ENCODE measurements at places on chromosomes 5 and 9.
A peak's percentile ranks its signal among the peaks of the same experiment; 100 is the strongest.

DNA sequence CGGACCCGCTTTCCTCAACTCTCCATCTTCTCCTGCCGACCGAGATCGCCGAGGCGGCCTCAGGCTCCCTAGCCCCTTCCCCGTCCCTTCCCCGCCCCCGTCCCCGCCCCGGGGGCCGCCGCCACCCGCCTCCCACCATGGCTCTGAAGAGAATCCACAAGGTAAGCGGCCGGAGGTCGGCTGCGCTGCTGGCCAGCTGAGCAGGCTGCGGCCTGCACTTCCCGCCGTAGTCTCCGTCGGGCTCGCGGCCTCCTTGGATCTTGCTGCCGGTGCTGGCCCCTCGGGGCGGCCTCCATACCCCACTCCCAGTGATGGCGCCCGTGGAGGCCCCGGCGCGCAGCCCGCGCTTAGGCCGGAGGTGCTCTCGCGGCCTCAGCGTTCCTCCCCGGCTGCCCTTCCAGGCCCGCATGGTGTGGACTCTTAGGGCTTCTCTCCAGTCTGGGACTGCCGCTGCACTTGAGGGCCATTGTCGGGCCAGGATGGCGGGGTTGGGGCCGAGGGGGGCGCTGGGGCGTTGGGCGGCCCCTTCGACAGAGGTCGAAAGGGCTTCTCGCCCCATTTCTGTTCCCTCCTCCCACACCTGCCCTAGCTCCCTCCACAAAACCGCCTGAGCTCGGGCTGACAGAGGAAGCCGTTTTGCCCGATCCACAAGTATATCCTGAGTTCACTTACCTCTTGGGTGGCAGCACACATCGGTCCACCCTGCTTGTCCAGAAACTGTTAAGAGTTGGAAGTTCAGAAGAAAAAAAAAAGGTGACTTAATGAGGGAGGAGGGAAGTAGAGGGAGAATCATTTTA, 714 bp downstream of the UBE2D2 start:
- peak; percentile 24 for DNase-seq

DNA sequence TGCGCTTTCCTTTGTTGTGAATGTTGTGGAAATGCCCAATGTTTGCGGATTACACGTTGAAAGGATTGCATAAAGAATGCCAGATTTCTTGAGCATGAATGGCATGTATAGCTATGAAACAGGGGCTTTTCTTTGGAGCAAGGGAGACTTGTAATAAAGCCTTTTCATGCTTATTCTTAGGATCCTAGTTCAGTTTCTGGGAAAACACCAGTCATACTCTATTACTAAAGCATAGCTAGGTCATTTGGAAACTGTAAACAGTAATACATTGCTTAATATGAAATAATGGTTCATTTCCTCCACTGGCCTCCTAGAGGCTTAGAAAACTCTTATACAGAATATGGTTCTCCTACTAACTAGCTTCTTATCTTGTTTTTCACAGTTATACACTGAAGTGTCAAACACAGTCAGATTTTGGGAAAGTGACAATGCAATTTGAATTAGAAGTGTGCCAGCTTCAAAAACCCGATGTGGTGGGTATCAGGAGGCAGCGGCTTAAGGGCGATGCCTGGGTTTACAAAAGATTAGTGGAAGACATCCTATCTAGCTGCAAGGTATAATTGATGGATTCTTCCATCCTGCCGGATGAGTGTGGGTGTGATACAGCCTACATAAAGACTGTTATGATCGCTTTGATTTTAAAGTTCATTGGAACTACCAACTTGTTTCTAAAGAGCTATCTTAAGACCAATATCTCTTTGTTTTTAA, 104.2 kb downstream of the MELK start:
- DNase-seq = no peak

GRCh38 chr9:33287087-33287490, 3.2 kb upstream of the NFX1 start:
- peak; percentile 70 for DNase-seq

DNA sequence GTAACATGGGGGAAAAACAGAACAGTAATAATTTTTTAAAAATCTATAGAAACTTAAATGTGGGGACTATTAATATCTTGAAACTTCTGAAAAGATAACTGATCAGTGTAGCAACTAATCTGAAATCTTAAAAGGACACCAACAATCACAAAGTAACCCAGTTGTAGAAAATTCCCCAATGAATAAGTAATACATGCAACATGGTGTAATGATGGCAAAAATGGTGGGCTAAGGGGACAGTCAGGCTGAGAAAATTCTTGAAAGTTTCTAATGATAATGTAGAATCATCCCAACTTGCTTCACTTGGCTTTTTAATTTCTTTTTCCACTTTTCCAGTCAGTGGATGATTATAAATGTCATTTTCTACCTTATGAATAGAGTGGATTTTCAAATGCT, 5.4 kb downstream of the NFIL3 start:
- no peak for DNase-seq

- no peak for DNase-seq
These were observed 63.9 kb downstream of the KLHL3 start for GRCh38 chr5:137672001-137672400.

DNA sequence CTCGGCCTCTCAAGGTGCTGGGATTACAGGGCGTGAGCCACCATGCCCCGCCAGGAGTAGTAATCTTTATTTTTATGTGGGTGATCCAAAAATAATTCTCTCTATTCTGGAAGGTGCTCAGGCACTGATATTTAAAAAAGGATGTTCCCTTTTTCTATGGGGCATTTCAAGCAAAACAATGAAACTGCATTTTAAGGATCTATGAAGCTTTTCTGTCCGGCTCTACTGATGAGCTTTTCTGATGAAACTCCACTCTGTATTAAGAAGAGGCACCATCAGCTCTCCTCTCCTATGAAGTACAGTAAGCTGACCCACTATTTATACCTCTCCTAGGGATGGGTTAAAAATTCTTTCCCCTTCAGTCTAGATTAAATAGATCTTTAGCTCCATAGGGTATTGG, 7.4 kb downstream of the ADAM19 start:
- no peak for DNase-seq

DNA sequence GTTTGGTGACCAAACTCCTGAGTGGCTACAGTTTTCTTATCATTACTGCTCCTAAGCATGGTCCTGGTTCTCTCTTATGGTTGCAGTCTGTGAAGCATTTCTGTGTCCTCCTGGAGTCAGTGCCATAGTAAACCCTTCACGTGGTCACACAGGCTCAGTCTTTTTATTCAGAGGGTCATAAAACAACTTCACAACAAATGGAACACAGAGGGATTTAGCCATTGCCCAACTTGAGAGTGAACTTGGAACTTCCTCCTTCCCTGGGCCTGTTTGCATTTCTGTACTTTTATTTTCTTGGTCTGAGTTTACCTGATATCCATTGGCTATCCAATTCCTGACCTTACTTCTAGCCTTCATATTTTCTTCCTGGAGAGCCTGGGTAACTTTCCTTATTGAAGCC, 144.9 kb downstream of the CCDC192 start:
- DNase-seq = no peak

- no peak for DNase-seq
These were observed 2.5 kb downstream of the ZFP62 start for GRCh38 chr5:180858586-180858985.

GRCh38 chr5:73424556-73424977, 24.0 kb downstream of the FOXD1 start:
- DNase-seq = no peak

- no peak for DNase-seq
These were observed 68.7 kb upstream of the TAS2R1 start for GRCh38 chr5:9698841-9699240.

DNA sequence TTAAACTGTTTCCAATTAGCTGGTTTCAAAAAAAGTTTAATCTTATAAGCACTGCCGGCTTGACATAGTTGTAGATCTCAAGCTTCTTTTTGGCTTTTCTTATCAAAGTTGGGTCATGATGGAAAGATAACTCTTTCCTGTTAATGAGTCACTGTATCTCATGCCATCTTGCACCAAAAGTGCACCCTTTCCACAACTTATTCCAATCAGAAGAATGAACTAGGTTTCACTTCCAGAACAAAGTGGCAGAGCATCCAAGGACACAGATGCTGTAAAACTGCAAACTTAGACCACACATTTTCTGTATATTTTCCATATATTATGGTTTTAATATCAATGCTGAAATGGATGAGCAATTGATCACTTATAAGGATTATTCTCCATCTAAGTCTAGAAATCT, 198.2 kb downstream of the GLIS3 start:
- DNase-seq = no peak

- no peak for DNase-seq
These were observed 29.7 kb upstream of the AKNA start for GRCh38 chr9:114417511-114417910.

Data from CD4-positive, alpha-beta T cell treated with Interleukin-6 at 100 ng/mL for 8 hours (primary cell).